Activated CD8-positive, alpha-beta memory T cell treated with anti-CD3 and anti-CD28 coated beads for 1 hour (primary cell): ENCODE measurements at places on chromosomes 3 and 15.

DNA sequence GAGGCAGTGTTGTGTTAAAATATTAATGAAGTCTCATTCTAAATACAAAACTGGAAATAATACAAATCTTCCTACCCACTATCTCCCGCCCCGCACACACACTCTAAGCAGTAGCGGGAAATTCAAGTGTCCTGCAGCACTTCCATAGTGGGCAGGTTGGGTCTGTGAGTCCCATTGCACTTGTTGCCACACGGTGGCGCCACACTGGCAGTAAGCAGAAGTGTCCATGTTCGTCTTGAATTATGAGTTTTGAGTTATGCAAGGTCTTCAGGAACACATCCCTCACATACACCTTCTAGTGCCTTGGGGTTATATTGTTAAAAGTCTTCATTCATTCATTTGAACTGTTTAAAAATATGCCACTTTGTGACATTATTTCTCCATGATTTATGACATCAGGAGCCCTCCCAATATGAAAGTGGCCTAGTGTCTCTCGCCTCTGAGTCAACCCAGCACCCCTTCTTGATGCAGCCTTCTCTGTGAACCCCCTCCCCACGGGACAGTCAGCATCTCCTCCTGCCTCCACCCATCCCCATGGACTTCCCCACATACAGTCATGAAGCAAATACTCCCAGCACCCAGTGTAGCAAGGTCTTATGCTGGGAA is 17.6 kb upstream of the CCDC174 start:
- DNase-seq, result no peak

GRCh38 chr3:38095669-38096483 is 41.1 kb downstream of the ACAA1 start:
- no peak for DNase-seq

GRCh38 chr3:49465270-49466034 is 4.6 kb upstream of the DAG1 start:
- no peak for DNase-seq

DNA sequence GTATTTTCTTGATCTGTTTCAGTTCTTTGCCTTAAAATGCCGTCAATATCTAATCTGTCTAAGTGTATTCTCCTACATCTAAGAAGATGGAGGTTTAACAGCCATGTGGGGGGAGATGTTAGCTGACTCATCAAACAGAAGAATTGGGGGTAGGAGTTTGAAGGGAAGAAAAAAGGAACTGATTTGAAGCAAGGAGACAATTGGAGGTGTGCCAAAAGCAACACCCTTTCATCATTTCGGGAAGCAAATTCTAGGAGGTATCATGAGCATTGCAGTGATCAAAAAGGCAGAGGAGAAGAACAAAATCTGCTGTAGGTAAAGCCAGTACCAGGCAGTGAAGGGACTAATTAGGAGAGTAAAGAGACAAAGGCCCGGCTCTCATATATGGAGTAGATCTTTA is 337.3 kb upstream of the TBC1D5 start:
- DNase-seq, result no peak
